ENCODE measurements at places on chromosomes 5 and 9.

DNA sequence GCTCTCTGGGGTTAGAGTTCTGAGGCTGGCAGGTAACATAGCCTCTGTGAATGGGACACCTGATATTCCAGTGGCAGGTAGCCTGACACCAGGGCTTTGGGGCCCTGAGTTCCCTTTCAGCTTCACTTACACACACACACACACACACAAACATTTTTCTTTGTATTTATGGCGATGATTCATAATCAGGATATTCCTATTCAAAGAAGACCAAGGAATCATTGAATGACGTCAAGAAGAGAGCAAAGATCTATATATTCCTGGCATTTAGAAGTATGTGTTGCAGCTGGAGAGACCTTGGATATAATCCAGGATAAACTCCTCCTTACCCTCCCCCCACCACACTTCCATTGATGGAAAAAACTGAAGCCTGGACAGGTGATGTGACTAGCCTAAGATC, 7.9 kb upstream of the ENTREP1 start:
- no peak for DNase-seq

DNA sequence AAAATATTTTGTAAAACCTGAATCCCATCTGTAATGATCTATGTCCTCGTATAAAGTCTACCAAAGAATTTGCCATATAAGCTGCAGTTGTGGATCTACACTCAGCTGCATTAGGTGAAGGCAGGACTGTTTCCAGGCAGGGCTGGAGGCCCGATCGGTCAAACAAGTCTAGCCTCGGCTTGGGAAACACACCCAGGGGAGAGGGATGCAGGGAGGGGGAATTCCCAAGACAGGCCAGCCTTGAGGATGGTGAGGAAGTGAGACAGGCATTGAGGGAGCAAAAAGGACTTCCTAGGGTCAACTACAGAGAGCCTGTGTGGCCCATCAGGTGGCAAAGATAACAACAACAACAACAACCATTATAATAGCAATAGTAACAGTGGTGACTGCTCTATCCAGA, 174.1 kb upstream of the FSTL4 start:
- no peak for DNase-seq

DNA sequence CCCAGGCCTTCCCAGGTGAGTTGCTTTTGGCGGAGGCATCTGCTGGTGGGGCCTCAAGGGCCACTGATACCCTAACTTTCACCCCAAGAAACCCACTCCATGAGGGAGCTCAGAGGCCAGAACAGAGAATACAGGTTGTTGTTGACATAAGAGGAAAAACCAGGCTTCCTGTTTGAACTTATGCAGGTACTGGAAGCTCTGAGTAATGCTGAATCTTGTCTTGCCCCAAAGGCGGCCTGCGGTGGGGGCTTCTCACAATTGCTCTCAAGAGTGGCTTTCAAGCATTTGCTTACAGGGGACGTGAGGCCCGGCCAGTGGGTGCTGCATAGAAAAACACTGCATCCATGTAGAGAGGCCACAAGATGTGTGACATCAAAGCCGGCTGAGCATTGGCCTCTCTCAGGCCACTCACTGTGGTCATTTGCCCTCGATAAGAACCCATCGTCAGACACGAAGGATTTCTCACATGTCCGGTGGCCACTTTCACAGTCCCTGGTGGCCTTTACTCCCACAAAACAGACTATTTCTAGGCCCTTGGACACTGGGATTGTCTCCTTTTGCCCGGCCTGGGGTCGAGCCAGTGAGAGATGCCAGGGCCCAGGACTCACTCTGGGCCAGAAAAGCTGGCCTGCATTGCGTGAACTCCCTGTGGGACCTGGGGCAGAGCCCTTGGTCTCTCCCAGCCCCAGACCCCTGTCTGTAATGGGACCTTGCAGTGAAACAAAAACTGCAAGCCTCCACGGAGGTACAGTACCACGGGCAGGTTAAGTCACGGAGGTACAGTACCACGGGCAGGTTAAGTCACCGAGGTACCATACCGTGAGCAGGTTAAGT, 34.5 kb upstream of the TCF7 start:
- DNase-seq, result peak; percentile 78

- no peak for DNase-seq
Measured at GRCh38 chr5:111256128-111256527, 31.9 kb downstream of the CAMK4 start.

GRCh38 chr9:113574441-113575262, 111.1 kb downstream of the RGS3 start:
- no peak for DNase-seq

- no peak for DNase-seq
Measured at GRCh38 chr5:20683241-20683940, 695.4 kb upstream of the CDH18 start.

DNA sequence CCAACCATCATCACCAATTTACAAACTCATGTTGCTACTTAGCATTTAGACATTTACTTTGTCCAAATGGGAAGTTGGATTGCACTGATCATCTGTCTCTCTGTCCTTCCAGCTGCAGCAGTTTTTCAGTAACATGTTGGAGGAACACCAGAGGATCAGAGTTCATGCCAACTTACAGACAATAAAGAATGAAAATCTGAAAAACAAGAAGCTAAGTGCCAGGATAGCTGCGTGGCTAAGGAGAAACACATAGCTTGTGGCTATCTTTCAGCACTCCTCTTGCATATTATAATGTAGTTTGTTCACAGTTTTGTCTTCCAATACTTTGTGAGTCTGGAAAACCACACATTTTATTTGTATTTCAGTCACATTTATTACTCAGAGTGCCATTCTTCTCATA, 6.4 kb upstream of the ARL14EPL start:
- no peak for DNase-seq

- no peak for DNase-seq
Measured at GRCh38 chr5:69078921-69079540, 14.8 kb upstream of the SLC30A5 start.

GRCh38 chr5:1062761-1063568, 48.9 kb downstream of the SLC12A7 start:
- DNase-seq, result no peak

- DNase-seq, result no peak
Measured at GRCh38 chr5:103774721-103775120, 212.1 kb upstream of the NUDT12 start.

GRCh38 chr5:55899344-55899743, 48.2 kb downstream of the IL31RA start:
- no peak for DNase-seq

DNA sequence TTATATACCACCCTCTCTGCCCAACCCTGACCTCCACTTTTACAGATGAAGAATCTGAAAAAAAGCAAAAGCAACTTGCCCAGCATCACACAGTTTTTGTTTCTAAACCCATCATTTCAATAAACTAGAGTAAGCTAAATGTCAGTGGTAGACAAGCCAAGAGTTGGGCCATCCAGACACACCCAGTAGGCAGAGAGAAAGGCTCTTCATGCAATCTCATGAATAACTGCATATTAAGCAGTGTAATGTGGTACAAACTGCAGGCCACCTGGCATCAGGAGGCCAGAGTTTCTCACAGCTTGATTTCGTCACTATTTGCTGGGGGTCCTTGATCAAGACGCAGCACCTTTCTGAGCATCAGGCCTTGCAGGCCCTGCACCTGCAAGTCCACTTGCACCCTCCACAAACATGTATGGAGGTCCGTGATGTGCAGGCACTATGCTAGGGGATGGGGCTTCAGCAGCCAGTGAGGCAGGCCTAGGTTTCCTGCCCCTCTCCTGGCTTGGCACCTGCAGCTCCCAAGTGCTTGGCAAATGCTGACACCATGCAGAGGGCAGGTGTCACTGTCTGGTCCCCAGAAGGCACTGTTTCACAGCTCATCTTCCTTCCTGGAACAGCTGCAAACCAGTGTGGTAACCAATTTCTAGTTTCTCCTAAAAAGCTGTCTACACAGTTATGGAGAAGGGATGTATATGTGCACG, 29.8 kb downstream of the ADAM19 start:
- no peak for DNase-seq

DNA sequence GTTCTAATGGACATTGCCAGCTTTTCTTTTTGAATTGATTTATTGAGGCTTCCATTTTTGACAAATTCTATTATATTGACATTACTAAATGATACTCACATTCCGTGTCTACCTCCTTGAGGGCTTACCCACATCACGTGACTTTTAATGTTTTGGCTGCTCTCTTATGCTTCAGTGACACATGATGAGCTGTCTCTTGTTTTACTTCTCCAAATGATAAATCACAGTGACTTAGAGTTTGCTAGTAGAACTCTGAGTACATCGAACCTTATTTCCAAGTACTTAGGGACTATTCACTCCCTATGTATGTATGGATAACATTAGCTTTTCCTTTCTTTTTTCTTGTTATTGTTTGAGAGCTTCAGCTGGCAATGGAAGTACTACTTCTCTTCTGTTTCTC, 169.8 kb upstream of the KCNN2 start:
- no peak for DNase-seq

- DNase-seq, result no peak
Measured at GRCh38 chr9:76620996-76621395, 143.2 kb upstream of the PCA3 start.

DNA sequence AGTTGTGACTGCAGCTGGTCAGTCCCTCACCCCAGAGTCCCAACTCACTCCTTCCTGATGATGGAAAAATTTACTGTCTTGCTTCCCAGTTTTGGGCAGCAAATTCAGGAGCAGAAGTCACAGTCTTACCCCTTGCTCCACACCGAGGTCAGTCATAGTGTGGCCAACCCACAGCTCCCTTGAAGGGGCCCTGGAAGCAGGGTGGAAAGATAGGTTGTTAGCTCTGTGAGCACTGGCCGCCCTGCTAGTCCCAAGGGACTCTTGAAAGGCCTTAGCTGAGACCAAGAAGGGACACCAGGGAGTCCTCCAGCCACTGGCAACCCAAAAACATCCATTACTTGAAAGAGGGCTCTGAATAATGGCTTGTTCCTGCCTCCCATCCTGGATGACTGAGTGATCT, 40.0 kb downstream of the GSN start:
- no peak for DNase-seq

DNA sequence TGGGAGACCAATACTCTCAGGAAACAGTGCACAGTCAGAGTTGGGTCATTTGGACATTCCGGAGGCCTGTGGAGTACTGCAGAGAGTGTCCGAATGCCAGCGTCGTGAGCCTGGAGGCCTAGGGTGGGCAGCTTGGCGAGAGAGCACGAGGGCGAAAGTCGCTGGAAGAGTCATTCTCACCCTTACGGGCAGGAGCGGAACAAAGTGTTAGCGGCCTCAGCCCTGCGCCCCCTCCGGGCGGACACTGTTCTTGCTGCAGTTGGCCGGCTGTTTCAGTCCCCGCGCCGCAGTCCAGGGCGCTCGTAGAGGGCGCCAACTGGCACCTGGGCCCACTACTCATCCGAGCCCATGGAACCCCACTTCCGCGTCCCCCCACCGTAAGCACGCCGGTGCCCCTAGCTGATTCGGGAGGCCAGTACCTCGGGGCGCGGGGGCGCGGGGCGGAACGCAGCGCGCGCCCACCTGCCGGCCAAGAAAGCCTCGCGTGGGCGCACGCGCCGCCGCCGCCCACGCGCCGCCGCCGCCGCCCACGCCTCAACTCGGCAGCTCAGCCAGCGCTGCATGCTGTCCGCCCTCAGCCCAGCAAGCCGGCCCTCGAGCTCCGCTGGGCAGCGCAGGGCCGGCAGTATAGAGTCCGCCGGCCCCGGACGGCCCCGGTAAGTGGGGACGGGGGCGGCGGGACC, 99.7 kb upstream of the CCL21 start:
- no peak for DNase-seq

GRCh38 chr9:23590276-23591000, 235.6 kb downstream of the ELAVL2 start:
- no peak for DNase-seq

GRCh38 chr9:137784641-137785513, 92.7 kb upstream of the CACNA1B start:
- no peak for DNase-seq

DNA sequence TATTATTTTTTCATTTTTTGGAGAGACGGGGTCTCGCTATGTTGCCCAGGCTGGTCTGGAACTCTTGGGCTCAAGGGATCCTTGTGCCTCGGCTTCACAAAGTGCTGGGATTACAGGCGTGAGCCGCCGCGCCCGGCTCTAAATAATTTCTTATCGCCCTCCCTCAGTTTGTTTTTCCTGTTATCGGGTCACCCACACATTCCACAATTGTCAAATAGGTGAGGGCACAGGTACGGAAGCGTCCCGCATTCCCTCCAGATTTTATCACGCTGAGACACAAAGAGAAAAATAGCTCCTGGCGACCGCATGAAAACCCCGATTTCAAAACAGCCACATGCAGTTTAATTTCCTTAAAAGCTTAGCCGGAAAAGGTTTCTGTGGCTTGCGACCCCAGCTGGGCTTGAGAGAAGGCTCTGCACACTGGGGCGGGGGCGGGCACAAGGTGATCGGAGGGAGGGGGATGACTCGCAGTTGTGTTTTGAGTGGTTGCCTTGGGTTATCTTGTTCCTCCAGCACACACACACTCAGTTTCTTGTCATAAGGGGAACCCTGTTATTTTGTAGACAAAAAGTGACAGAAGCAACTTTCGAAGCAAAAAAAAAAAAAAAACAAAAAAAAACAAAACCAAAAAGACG, 717 bp upstream of the IQGAP2 start:
- DNase-seq, result peak; percentile 82

DNA sequence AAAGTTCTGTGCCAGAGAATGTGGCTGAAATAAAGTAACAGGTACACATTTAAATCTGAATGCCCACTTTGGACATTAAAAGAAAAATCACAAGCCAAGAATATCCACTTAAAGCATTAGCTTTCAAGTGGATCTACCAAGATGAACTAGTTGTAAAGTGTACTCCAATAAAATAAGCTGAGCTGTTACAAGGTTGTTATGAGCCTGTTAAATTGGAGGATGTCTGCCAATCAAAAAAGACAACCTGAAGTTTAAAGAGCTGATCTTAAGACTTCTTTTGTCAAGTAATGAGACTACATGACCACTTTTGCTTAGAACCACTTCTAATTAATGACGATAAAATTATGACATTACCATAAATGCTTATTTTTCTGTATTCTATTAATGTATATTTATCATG, 2.4 kb downstream of the FAM200C start:
- DNase-seq, result no peak

GRCh38 chr5:157219491-157220271, 39.0 kb downstream of the ITK start:
- peak; percentile 69 for DNase-seq

- DNase-seq, result no peak
Measured at GRCh38 chr9:84978661-84979060, 309.1 kb downstream of the NTRK2 start.

Measured in activated T-cell treated with anti-CD3 and anti-CD28 coated beads, Interleukin-2, amount 50 U/mL, for 24 hours (primary cell).